ENCODE measurements at places on chromosomes 7 and 10.

- no peak for DNase-seq
These were observed 73.2 kb upstream of the ZNF746 start for GRCh38 chr7:149570784-149571183.

DNA sequence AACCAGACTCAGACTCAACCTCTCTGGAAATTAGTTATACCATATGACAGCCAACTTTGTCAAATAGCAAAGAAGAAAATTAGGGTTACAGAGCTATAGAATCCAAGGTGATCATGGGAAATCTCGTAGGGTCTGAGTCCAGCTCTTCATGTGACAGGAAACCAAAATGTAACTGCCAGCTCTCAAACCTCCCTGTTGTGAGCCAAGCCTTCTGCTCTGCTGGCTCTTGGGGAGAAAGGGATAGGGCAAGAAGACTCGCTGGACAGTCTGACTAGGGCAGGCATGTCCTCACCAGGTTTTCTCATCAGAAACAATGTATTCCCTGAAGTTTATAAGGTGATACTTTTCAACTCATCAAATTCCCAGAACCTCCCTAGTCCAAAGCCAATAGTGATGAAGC lies 63.0 kb downstream of the CDHR3 start:
- DNase-seq: no peak

GRCh38 chr10:48608279-48608681 lies 3.4 kb upstream of the ARHGAP22 start:
- DNase-seq: no peak

DNA sequence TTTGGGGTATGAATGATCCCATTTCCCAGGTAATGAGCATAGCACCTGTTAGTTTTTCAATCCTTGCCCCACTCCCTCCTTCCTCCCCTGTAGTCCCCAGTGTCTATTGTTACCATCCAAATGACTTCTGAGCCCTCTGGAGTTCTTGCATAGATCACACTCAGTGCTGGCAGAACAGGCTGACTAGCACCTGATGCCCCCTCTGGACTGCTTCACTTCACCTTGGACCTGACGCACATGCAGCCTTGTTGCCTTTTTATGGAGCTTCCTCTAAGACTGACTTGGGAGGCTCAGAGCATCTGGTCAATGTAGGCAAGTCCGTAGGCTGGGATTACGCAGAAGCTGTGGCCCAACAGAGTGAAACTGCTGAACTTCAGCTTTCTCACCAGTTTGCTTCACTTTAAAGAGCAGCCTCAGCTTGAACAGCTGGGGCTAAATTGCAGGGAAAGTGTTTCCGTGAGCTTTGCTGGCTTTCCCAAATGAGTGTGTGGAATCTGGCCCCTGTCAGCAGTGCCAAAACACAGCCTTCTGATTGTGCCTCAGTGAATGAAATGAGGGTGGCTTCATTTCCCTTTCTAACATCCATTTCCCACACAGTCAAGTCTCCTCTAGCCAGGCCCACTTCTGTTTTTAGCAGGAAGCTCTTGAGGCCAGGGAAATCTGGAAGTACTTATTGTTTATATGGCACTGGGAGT lies 48.5 kb downstream of the NXPH1 start:
- DNase-seq: no peak

GRCh38 chr7:120370954-120371353 lies 98.0 kb downstream of the KCND2 start:
- no peak for DNase-seq

DNA sequence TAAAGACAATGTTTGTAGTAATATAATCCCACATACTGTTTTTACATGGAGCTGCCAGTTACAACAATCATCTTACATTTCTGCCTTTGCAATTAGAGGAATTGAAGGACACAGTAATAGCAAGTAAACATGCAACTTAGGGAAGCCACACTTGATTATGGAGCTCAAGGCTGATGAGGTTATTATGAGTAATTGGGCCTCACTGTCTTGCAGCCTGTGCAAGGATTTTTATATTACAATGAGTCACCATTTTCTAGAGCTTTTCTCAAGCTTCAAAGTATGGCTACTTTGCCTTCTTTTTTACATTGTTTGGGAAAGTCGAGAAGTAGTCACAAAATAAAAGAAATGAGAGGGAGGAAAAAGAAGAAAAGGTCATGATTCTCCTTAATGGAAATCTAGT lies 226.4 kb downstream of the KIAA1217 start:
- DNase-seq: no peak

GRCh38 chr10:132855889-132856288 lies 69.9 kb upstream of the NKX6-2 start:
- DNase-seq: no peak

DNA sequence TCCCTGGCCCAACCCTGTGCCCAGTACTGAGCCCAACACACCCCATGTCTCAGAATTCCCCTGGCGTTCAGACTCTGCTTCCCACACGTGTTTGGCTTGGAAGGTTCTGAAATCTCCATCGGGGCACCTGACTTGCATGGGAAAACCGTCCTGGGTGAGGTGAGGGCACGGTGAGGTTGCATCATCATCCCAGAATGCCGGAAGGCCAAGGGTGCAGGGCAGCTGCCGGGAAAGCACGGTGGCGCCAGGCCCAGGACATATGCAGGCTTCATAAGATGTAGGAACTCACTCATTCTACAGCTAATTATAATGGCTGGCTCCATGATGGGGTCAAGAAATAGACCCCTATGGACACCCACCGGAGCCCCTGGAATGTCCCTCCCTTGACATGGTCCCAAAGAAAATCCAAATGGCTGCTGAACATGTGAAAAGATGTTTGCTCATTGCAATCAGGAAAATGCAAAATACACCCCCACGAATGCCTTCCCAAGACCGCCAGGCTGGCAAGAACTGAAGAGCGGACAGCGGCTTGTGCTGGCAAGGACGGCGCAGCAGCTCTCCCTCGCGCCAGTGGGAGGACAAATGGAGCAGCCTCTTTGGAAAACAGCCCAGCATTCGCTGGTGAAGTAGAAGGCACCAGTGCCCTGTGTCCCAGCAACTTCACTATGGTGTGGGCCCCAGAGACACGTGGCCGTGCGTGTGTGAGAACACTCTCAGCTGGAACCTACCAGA lies 2.3 kb downstream of the KNDC1 start:
- DNase-seq: no peak

GRCh38 chr10:89582022-89582421 lies 46.6 kb upstream of the SLC16A12 start:
- no peak for DNase-seq

GRCh38 chr10:129133856-129134255 lies 333.2 kb upstream of the MGMT start:
- DNase-seq: no peak
